Stimulated activated CD8-positive, alpha-beta memory T cell treated with anti-CD3 and anti-CD28 coated beads, Interleukin-4, amount 100 ng/mL, for 48 hours (primary cell): ENCODE measurements at places on chromosomes 2 and 18.

DNA sequence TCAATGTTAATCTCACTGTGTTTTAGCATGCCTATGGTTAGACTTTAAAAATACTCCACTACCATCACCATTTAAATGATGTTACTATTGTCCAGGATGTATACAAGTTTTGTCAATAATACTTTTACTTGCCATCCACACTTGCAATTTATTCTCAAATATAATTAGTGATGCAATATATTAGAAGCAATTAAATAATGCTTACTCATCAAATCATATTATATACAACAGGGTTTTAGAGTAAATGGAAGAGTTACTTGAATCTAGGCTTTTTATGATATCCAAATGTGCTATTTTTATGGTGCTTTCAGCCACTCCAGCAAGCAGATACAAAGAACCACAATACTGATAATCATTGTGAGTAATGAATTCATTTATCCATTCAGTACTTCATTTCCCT, 461.1 kb downstream of the TMEM182 start:
- no peak for DNase-seq

DNA sequence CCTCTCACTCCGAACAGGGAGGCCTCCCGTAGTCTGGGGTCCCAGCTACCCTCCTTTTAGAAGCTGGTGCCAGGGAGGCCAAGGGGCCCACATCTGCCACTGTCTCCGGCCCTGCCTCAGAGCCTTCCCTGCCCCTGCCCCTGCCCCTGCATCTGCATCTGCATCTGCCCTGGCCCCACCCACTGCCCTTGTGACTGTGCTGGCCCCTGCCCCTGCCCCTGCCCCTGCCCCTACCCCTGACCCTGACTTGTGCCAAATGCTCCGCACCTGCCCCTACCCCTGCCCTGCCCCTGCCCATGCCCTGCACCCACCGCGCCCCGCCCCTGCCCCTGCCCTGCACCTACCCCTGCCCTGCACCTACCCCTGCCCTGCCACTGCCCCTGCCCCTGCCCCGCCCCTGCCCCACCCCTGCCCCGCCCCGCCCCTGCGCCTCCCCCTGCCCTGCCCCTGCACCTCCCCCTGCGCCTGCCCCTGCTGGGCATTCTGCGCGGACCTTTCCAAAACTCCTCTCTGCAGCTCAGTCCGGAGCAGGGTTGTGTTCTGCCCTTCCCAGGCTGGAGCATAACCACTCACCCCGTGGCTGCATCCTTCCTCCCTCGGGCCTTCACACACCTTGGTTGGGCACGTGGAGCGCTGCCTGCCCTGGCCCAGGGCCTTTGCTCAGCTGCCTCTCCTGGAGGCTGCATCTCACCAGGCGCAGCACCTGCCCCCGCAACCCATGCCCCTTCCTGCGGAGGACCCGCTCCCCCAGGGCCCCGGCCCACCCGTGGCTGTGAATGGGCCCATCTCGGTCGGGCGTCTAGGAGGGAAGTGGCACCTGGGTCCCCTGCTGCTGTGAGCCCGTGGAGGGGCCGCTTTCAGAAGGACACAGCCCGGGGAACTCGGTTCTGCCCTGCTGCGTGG, 5.4 kb downstream of the SNTG2 start:
- DNase-seq: no peak

GRCh38 chr2:15265889-15266288, 295.2 kb downstream of the NBAS start:
- DNase-seq: no peak

DNA sequence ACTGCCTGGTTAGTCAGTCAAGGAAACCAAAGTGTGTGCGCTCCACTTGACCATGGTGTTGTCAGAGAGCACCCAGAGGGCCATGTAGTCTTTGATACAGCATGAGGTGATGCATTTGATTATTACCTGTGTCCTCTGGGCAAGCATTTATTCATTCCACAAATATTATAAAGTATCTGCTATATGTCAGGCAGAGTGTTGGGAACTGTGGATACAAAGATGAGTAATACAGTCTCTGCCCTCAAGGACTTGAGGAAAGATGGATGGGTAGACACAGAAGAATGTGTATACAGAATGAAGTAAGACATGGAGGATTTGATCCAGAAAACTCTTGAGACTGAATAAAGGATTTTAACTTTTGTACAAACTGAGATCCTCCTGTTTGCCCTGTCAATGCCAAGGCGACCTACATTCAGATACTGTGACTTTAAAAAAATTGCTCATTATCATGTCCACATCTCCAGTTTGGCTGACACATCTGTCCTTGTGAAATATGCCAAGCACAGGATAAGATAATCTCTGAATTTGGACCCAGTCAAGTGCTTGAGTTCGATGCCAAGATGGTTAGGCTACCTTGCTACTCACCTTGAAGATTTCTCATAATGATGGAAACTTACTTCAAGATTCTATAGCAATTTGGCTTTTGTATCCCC, 50.8 kb downstream of the ACYP2 start:
- DNase-seq: no peak
